ENCODE measurements at places on chromosomes 1 and 21.

GRCh38 chr1:232626452-232626851 lies 3.5 kb downstream of the SIPA1L2 start:
- no peak for DNase-seq
- H3K4me1 ChIP-seq: peaks cover 20% of the 10 kb centered on the region
- no peak overlapping the region for H3K4me3 ChIP-seq
- H3K36me3 ChIP-seq: no peaks in the 10 kb centered on the region

DNA sequence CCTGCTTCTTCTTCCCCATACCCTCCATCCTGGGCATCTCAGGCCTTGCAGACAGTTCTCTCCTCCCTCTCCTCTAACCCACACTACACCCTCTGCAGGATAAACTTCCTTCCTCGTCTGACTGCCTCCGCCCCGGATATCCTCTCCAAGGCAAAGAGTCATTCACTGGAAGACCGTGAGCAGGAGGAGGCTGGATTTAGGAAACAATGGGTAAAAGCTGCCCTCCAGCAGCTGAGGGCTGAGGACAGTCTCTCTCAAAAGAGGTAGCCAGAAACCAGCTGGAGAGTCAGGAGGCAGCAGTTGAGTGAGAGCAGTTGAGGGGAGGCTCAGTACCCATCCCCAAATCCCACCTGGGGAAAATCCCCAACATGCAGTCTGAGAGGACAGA lies 1.4 kb downstream of the CSRP1 start:
- peak overlapping the region; percentile 77 for H3K4me3 ChIP-seq
- H3K27ac ChIP-seq: no peak overlapping the region
- DNase-seq: no peak
- no peaks in the 10 kb centered on the region for H3K27me3 ChIP-seq
- H3K36me3 ChIP-seq: no peaks in the 10 kb centered on the region

- H3K27me3 ChIP-seq: no peaks in the 10 kb centered on the region
- H3K4me3 ChIP-seq: no peak overlapping the region
- no peak for DNase-seq
- H3K4me1 ChIP-seq: no peaks in the 10 kb centered on the region
- no peaks in the 10 kb centered on the region for H3K36me3 ChIP-seq
Observed at GRCh38 chr1:12573015-12573825, 44.8 kb downstream of the DHRS3 start.

GRCh38 chr1:156102633-156103511 lies 11.6 kb upstream of the LMNA start:
- H3K36me3 ChIP-seq: no peaks in the 10 kb centered on the region
- H3K4me3 ChIP-seq: peak overlapping the region; percentile 28
- DNase-seq: no peak
- H3K27me3 ChIP-seq: peaks cover 16% of the 10 kb centered on the region
- no peak overlapping the region for H3K27ac ChIP-seq

- H3K27ac ChIP-seq: no peak overlapping the region
- H3K36me3 ChIP-seq: no peaks in the 10 kb centered on the region
- no peak for DNase-seq
- no peak overlapping the region for H3K4me3 ChIP-seq
- H3K27me3 ChIP-seq: no peaks in the 10 kb centered on the region
Observed at GRCh38 chr1:55560266-55560665, 345.1 kb upstream of the USP24 start.

- no peak for DNase-seq
- H3K36me3 ChIP-seq: no peaks in the 10 kb centered on the region
- no peaks in the 10 kb centered on the region for H3K27me3 ChIP-seq
- peaks cover 28% of the 10 kb centered on the region for H3K4me1 ChIP-seq
Observed at GRCh38 chr1:24764848-24765247, 19.6 kb downstream of the CLIC4 start.

DNA sequence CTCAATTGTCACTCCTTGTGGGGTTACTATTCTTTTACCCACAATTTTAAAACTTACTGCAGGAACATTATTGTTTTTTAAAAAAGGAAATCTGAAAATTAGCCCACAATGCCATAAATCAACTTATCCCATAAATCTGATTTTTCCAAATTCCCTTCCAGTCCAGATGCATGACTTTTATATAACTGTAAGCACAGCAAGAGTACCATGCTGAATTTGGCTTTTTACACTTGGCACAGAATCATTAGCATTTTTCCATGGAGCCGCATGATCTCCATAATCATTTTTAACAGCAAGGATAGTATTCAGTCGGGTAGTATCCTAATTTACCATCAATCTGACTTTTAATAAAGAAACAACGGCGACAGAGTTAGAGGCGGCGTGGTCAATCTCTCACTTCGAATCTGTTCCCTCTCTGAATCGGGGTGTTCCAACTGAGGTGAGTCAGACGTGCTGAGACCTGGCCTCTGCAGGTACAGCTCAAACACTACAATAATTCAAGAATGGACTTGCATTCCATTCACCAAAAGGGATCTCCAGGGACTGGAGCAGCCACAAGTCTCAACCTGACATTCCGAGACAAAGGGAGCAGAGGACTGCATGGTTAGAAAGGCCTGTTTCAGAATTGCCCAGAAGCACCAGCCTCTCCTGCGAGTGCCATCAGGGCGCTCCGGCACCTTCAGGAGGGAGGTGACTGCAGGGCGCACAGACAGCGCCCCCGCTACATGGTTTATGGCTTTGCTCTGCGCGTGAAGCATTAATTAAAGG lies 48.9 kb downstream of the SLC66A1 start:
- H3K36me3 ChIP-seq: peaks cover 3% of the 10 kb centered on the region
- H3K27me3 ChIP-seq: no peaks in the 10 kb centered on the region
- no peak overlapping the region for H3K27ac ChIP-seq
- DNase-seq: no peak

DNA sequence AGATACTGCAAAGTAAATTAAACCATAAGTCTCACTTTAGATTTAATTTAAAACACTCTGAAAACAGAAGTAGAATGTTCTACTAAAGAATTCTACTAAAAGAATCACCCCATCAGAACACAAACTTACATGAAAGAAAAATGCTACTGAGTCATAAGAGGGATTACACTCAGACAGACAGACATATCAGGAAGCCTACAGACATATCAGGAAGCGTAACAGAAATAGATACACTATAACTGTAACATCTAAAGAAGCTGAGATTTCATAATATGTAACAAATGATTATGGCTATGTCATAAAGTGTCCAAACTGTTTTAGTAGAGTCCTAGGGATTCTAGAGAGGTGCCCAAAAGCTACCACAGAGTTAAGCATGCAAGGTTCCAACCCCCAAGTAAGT lies 23.9 kb downstream of the FOXJ3 start:
- H3K27ac ChIP-seq: no peak overlapping the region
- H3K4me3 ChIP-seq: no peak overlapping the region
- H3K36me3 ChIP-seq: peaks cover 3% of the 10 kb centered on the region
- peaks cover 5% of the 10 kb centered on the region for H3K4me1 ChIP-seq
- no peaks in the 10 kb centered on the region for H3K27me3 ChIP-seq

DNA sequence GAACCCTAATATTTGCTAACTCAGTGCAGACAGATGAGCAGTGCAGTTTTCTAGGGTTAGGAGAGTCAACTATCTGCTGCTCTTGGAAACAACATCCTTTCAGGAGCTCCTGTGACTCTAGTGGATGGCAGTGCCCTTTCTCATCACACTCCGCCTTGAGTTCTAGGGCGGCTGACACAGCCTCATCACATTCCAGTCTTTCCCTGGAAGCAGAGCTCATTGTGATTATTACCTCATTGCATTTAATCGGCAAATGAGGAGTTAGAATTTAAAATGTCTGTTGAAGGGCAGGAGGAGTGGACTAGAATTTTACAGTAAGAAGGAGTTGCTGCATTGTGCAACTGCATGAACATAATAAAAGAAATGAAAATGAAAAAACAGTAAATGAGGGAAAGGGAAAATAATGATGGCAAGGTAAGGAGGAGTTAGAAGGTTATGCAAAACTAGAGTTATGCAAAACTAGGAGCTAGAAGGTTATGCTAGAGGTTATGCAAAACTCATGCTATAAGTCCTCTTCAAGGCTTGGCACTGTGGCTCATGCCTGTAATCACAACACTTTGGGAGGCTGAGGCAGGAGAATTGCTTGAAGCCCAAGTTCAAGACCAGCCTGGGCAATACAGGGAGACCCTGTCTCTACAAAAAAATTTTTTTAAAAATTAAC lies 6.9 kb upstream of the PTGFRN start:
- H3K27me3 ChIP-seq: peaks cover 8% of the 10 kb centered on the region
- no peak for DNase-seq
- H3K4me1 ChIP-seq: no peaks in the 10 kb centered on the region
- no peaks in the 10 kb centered on the region for H3K36me3 ChIP-seq
- H3K27ac ChIP-seq: no peak overlapping the region

- DNase-seq: no peak
- peaks cover 12% of the 10 kb centered on the region for H3K4me1 ChIP-seq
- no peaks in the 10 kb centered on the region for H3K27me3 ChIP-seq
- H3K36me3 ChIP-seq: no peaks in the 10 kb centered on the region
Observed at GRCh38 chr21:35566874-35567273, 493.5 kb downstream of the SETD4 start.

- H3K27ac ChIP-seq: no peak overlapping the region
- no peaks in the 10 kb centered on the region for H3K4me1 ChIP-seq
- H3K27me3 ChIP-seq: no peaks in the 10 kb centered on the region
- H3K36me3 ChIP-seq: no peaks in the 10 kb centered on the region
- no peak for DNase-seq
Observed at GRCh38 chr1:245990315-245991022, 516.6 kb downstream of the SMYD3 start.

DNA sequence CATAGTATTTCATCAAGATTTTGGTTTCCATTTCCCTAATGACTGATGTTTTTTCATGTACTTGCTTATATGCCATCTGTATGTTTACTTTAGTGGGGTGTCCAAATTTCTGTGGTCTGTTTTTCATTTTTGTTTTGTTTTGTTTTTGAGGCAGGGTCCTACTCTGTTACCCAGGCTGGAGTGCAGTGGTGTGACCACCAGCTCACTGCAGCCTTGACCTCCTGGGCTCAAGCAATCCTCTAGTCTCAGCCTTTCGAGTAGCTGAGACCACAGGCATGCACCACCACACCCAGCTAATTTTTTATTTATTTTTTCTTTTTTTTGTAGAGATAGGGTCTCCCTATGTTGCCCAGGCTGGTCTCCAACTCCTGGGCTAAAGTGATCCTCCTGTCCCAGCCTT lies 378.0 kb upstream of the VAMP3 start:
- DNase-seq: no peak
- H3K4me1 ChIP-seq: no peaks in the 10 kb centered on the region
- H3K27me3 ChIP-seq: no peaks in the 10 kb centered on the region

GRCh38 chr1:247419336-247419735 lies 3.4 kb downstream of the NLRP3 start:
- no peak for DNase-seq
- H3K27me3 ChIP-seq: no peaks in the 10 kb centered on the region
- H3K27ac ChIP-seq: no peak overlapping the region
- H3K36me3 ChIP-seq: peaks cover 4% of the 10 kb centered on the region

DNA sequence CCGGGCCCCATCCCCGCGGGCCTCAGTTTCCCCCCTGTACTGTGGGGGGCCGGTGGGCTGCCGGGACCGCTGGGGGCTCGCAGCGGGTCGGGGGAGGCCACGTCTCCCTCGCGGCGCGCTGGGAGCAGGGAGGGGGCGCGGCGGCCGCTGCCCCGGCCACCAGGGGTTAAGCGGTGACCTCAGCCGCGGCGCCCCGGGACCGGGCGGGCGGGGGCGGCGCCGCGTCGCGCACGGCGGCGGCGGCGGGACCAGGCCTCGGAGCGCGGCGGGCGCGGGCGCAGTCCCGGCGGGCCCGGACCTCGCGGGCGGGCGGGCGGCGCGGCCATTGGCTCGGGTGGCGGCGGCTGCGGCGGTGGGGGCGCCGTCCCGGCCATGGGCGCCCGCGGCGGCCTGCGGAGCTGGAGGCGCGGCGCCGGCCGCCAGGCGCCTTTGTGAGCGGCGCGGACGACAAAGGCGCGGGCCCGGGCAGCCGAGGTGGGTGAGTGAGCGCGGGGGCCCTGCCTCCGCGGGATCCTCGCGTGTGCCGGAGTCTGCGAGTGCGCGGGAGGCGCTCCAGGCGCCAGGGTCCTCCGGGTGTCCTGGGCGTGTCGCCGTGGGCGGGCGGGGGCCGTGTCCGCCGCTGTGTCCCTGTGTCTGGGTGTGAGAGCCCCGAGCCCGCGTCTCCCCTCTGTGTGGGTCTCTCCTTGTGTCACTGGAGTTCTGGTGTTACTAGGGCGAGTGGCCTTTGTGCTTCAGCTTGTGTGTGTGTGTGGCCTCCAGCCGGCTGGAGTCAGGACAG lies at the start of gene ARHGEF10L:
Gene ARHGEF10L, plus strand, starts transcription at position 222 of the 778 bp plus-strand sequence. CDS start 40,898 bp downstream, outside the sequence.
- peaks cover 6% of the 10 kb centered on the region for H3K27me3 ChIP-seq
- no peak within 1 kb of the TSS for H3K4me3 ChIP-seq
- no peaks in the 10 kb centered on the region for H3K4me1 ChIP-seq

DNA sequence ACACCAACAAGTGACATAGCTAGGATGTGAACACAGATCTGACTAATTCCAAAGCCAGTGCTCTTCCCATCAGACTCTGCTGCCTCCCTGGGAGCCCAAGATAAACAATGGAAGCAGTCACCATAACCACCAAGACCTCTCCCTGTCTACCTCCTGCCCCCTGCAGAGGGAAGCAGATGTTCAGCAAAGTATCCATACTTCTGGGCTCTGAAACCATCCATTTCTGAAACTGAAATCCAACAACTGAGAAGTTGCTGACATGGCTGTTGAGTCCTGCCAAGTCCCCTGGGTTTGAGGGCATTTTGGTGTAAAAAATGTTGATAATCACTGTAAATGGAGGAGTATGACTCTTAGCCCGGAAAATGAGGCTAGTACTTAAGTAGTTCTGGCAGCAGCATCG lies 102.1 kb downstream of the TYW3 start:
- DNase-seq: no peak
- no peak overlapping the region for H3K27ac ChIP-seq
- no peaks in the 10 kb centered on the region for H3K4me1 ChIP-seq
- no peaks in the 10 kb centered on the region for H3K27me3 ChIP-seq
- H3K36me3 ChIP-seq: no peaks in the 10 kb centered on the region

DNA sequence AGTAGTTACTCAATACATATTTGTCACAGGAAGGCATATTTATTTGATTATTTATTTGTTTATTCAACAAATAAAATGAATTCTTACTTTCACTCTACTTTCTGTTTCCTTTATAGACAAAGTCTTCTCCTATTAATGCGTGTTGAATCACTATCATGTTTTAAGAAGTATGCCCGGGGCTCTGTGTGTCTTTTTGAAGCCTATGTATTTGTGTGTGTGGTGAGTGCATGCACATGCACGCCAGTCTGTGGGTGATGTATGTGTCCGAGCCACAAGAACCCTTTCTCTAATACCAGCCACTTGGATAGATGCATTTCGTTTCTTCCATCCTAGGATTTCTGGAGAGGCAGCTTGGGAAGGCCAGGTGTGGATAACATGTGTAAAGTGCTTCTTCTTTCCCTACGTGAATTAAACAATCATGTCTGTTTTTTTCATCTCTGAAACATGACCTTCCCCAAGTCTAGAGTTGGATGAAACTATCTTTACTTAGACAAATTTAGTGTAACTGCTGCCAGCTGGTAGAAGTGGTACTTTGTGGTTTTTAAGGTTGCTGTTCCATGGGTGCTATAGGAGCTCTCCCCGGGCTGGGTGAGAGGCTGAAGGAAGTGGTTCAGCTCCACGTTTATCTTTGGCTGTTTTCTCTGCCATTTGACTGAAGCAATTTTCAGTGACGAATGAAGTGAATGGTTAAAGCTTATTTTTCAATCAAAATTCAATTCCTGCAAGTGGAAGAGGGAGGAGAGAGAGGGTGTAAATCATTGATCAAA lies 46.8 kb upstream of the PPM1J start:
- no peaks in the 10 kb centered on the region for H3K36me3 ChIP-seq
- no peak overlapping the region for H3K27ac ChIP-seq
- peaks cover 10% of the 10 kb centered on the region for H3K27me3 ChIP-seq
- H3K4me1 ChIP-seq: no peaks in the 10 kb centered on the region
- DNase-seq: no peak

Data from common myeloid progenitor, CD34-positive (primary cell).